Progenitor cell of endocrine pancreas (in vitro differentiated cells): ENCODE measurements at places on chromosomes 3 and 15.

GRCh38 chr15:99632521-99632920 lies 66.7 kb downstream of the MEF2A start:
- DNase-seq = no peak

GRCh38 chr15:56241374-56242105 lies 2.1 kb downstream of the RFX7 start:
- DNase-seq = no peak

DNA sequence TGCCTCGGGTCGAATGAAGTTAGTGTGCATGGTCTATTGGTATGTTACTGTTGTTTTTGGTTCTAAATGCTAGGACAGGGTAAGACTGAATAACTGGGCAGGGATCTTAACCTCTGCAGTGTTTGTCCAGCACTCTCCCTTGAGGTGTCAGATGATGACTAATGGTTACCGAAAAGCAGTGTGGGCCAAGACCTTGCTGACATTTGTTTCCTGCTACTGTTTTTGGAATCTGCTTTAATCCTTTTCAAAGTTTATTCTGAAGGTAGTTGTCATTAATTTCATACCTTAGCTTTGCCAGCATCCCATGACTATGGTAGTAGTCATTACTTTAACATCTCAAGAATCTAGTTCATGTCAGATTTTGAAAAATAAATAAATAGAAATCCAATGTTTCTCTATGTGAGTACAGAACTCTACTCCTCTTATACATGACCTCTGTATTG lies 117.0 kb downstream of the P3H2 start:
- DNase-seq = no peak

GRCh38 chr15:98160236-98160635 lies 199.7 kb downstream of the ARRDC4 start:
- DNase-seq = no peak

- DNase-seq = no peak
Measured at GRCh38 chr3:72554689-72555088, 293.6 kb downstream of the SHQ1 start.
